ENCODE measurements at places on chromosomes 5 and 9.

DNA sequence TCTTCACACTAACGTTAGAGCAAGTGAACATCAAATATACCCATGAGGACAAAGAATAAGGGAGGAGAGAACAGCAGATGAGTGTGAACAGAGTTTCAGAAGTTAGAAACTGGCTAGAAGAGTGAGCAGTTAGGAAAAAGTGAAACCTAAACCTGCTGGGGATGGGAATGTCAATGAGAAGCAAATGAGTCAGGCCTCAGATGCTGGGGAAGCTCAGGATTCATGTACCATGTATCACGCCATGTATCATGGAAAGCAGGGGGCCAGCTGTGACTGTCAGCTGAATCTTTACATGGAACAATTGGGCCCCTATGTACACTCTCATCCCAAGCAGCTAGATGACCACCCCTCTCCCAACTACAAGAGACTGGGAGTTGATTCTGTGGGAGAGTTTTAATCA is 16.2 kb downstream of the GDF9 start:
- no peak for DNase-seq

- DNase-seq = no peak
Observed at GRCh38 chr9:98869866-98870265, 62.4 kb downstream of the GALNT12 start.

DNA sequence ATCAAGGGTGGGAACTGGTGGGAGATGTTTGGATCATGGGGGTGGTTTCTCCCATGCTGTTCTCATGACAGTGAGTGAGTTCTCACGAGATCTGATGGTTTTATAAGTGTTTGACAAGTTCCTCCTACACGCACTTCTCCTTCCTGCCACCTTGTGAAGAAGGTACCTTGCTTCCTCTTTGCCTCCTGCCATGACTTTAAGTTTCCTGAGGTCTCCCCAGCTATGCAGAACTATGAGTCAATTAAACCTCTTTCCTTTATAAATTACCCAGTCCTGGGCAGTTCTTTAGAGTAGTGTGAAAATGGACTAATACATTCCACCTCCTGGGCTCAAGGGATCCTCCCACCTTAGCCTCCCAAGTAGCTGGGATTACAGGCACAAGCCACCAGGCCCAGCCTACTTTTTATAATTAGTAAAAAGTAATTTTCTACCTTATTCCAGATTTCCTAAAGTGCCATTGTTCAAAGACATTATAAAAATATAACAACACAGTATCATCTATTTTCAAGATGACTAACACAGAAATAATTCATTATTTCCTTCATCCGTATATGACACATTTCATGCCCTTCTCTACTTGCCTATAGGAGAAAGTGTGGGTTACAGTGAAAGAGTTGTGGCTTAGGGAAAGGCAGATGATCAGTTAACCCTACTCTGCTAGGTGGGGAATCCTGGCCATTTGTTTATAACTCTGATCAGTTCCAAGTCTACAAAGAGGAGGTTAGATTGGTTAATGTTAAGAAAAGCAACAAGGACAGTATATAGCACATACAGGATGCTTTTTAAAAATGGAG is 99.9 kb downstream of the TTC39B start:
- DNase-seq = no peak

DNA sequence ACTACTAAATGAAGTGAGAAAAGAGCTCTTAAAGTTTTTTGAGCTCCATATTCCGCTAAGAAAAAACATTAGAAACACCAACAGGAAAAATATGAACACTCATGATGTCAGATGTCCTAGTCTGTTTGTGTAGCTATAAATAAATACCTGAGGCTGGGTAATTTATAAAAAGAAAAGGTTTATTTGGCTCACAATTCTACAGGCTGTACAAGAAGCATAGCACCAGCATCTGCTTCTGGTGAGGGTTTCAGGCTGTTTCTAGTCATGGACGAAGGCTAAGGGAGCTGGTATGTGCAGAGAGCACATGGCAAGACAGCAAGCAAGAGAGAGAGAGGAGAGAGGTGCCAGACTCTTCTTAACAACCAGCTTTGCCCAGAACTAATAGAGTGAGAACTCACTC is 186.2 kb downstream of the PLK2 start:
- DNase-seq = no peak

- no peak for DNase-seq
Observed at GRCh38 chr5:137461391-137462264, 37.5 kb downstream of the SPOCK1 start.

DNA sequence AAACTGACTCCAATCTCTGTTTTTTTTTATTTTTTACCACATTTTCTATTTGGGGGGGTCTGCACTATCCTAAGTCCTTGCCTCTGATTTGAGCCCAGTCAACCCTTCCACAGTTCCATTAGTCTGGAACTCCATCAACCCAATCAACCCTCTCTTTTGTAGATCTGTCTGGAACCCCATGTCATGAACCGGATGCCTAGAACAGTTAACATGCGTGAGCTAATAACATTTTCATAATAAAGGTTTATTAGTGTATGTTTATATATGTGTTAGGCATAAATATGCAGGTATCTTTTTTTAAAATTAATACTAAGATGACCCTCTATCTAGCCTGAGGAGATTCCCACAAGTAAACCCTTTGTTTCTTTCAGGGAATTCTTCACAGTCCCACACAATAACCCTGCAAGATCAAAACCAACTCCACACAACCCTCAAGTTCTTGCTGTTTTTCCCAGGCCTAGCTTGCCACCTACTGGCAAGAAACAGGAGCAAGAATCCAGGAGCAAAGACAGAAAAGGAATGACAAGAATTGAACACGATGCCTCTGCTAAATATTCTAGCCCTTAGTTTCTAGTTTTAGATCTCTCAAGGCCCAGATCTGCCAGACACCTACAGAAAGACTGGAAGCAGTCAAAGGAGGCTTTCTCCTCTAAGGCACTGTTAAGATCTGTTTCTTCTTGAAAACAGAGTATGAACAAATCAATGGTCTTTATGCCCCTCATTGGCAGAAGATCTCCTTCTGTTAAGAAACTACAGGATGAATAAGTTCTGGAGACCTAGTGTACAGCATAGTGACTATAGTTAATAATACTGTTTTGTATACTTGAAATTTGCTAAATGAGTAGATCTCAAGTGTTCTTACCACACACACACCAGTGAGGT is 100.4 kb downstream of the TRIM36 start:
- no peak for DNase-seq

GRCh38 chr5:140153255-140153654 is 21.7 kb upstream of the CYSTM1 start:
- DNase-seq = no peak

DNA sequence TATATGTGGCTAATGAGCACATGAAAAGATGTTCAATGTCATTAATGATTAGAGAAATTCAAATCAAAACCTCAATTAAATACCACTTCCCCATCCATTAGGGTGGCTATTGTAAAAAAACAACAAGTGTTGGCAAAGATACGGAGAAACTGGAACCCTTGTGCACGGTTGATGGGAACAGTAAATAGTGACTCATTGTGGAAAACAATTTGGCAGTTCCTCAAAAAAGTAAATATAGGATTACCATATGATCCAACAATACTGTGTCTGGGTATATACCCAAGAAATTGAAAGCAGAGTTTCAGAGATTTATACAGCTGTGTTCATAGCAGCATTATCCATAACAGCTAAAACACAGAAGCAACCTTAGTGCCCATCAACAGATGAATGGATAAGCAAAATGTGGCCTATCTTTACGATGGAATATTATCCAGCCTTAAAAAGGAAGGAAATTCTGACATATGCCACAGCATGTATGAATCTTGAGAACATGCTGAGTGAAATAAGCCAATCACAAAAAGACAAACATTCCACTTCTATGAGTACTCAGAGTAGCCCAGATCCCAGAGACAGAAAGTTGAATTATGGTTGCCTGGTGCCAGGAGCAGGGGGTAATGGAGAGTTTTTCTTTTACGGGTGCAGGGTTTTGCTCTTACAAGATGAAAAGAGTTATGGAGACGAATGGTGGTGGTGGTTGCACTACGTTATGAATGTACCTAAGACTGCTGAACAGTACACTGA is 41.4 kb upstream of the LRRC14B start:
- DNase-seq = no peak

DNA sequence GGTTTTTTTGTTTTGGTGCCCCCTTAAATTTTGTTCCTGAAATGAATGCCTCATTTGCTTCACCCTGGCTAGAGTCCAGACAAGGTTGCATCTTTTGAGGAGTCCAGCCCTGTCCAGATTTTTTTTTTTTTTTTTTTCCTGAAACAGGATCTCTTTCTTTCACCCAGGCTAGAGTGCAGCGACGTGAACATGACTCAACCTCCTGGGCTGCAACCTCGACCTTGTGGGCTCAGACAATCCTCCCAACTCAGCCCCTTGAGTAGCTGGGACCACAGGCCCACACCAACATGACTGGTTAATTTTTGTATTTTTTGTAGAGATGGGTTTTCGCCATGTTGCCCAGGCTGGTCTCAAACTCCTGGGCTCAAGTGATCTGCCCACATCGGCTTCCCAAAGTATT is 469.0 kb upstream of the BRINP1 start:
- no peak for DNase-seq

DNA sequence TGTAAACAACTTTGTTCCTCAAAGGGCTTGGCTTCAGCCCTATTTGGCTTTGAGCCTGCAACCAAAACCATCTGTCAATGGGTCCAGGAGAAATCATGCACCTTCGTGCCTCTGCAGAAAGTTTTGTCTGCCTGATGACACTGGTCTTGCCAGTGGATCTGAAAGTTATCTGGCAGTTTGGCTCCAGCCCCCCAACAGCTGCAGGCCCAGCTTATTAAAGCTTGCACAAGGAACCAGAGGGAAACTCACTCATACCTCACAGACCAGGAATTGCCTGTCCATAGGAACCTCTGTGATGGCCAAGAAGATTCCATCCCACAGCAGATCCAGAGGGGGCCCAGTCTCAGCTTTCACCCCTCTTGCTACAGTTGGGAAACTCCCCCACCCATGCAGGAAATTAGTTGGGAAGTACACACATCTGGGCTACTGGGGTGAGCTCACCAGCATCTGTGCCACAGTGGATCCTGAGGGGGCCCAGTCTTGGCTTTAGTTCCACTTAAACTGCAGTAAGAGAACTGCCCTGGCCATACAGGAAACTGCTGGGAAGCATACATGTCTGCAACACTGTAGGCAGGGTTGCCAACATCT is 265.5 kb downstream of the GRIA1 start:
- DNase-seq = no peak

GRCh38 chr9:134025606-134026541 is 593 bp downstream of the BRD3OS start:
- DNase-seq = no peak

DNA sequence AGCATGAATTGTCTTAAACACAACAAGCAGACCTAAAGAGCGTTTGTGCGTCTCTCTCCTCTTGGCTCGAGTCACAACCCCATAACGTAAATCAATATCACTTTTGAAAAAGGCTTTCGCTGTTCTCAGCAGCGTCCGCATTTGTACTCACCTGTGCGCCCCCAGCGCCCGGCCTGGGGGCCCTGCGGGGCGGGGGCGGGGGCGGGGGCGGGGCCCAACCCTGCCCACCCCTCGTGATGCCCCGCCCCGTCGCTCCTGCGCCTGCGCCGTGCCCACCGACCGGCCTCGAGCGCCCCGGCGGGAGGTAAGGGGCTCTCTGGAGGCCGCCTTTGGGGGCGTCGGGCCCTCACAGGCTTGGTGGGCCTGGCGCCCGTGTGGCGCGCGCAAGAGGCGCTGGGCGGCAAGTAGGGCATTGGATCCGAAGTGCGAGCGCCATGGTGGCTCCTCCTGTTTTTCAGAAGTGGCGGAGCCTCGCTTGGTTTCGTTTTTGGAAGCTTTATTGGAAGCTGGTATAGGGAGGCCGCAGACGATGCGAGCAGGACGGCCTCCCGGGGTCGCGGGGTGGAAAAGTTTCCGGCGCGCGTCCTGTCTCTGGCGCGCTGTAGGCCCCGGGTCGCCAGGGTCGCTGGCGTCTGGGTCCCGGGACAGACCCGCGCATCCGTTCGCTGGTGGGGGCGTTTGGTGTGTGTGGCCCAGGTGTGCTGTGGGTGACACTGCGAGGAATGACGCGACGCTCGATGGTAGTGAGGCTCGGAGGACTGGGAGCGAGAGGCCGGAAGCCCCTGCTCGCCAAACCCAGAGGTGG is at the start of gene STX17:
Gene STX17, plus strand, starts transcription at position 252 of the 805 bp plus-strand sequence. CDS start 8,586 bp downstream, outside the sequence.
- DNase-seq = peak; percentile 80

DNA sequence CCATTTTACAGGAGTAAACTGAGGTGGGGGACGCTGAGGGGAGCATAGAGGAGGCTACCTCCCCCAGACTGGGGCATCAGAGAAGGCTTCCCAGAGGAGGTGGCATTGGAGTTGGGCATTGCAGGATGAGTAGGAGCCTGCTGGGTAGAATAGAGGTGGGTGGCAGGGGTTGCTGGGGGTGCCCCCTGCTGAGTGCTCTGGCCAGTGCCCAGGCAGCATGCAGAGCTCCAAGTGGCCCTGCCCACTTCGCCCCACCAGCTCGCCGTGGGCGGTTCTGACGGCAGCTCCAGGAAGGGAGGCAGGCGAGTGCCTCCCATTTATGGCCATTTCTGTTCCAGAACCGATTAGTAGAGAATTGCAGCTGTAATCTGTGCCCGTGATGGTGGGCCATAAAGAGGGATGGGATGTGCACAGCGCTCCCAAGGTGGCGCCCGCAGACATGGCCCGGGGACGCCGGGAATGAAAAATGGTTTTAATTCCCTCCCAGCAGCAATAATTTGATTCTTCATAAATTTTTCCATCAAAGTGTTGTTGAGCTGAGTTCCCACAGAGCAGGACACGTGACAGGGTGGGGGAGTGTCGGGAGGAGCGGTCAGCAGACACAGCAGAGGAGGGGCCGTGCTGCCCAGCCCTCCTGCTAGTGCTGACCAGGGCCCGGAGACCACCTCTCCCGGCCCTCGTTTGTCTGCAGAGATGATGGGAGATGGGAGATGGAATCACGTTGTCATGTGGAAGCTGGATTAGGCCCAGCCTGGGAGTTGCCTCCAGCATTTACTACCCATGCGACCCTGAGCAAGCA is 75.5 kb downstream of the LMX1B start:
- DNase-seq = no peak

- DNase-seq = no peak
Observed at GRCh38 chr9:2248768-2249265, 233.7 kb downstream of the SMARCA2 start.

DNA sequence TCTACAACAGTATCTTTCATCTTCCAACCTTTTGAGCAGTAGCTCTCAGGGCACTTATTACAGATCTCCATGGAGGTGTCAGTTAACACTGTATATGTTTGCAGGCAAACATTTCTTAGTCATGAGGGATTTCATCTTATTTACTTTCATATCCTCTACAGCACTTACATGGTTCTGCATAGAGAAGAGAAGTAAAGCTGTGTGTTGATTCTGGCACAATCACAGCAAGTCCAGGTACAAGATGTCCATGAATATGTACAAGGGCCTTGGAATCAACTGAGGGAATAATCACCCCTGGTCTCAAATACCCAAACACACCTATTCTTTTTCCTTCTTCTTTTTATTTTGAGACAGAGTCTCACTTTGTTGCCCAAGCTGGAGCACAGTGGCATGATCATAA is 142.0 kb upstream of the TRPM3 start:
- DNase-seq = no peak

- no peak for DNase-seq
Observed at GRCh38 chr5:67163231-67163756, 33.3 kb downstream of the CD180 start.

DNA sequence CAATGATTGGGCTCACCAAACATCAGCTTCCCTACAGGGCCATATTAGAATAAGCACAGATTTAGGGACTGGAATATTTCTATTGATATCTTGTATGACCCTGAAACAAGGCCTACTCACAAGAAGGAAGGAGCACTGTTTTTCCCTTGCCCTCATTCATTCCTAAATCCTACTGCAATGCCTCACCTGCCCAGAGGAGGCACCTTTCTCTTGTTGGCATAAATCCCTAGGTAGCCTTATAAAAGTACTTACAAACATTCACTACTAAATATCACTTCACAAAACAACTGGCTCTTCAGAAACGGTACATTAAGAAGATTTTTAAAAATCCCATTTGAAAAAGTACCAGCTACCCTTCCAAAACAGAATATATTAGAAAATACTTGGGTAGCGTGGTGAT is 449.4 kb downstream of the CDH18 start:
- no peak for DNase-seq

All from activated CD8-positive, alpha-beta memory T cell treated with anti-CD3 and anti-CD28 coated beads for 1 hour (primary cell).